Stimulated activated naive CD4-positive, alpha-beta T cell (primary cell): ENCODE measurements at places on chromosomes 13 and 19.

DNA sequence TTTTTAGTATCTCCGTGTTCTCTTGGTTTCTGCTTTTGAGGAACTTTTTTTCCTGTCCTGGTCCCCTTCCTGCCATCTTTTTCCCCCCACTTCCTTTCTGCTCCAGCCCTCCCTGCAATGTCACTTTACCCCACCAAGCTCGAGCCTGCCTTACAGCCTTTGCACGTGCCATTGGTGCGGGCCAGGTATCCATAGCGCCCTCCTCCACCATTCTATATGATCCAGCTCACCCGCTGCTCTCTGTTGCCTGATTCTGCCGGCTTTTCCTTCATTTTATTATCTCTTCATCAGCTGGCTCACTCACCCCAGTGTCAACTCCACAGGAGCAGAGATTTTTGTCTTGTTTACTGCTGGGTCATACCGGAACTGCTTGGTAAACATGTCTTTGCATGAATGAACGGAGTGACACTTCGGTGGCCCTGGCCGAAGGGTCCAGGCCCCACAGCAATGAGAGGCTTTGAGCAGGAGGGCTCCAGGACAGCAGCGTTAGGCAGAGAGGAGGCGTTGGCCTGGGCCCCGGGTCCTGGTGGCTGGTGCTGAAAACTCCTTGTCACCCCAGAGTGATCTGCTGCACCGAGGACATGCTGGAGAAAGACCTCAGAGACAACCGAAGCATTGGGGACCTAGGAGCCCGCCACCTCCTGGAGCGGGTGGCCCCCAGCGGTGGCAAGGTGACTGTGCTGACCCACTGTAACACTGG is 1.2 kb downstream of the MRI1 start:
- no peak for DNase-seq

DNA sequence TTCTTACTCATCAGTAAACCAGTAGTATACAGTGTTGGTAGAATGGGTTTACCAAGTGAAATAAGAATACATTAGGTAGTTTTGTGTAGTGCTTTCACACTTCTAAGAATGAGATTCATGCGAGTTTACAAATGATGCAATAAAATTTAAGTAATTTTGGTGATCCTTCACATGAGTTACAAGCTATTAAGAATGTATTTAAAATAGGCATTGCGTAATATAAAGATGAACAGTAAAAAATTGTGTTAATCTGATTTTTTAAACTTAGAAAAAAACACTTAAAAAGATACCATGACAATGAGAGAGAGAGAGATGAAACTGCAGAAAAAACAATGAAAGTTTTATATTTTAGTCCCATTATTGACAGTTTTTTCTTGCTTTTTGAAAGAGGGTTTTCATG is 570.5 kb downstream of the SLITRK6 start:
- DNase-seq = no peak

- DNase-seq = no peak
Measured at GRCh38 chr13:28474491-28475134, 20.3 kb downstream of the FLT1 start.

DNA sequence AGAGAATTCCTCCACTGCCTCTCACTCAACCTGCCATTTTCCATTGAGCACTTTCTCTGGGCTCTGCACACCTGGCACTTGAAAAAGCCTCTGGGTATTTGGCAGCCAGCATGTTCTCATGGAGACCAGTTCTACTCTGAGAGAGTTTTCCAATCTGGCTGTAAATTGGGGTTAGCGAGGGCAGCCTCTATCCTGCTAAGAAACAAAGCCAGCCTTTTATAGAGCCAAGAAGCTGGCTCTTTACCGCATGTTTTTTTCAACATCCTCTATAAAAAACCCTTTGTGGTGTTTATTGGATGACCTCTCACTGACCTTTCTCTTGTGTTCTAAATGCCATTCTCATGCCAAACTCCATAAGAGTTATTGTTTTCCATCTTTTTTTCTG is 52.6 kb upstream of the RCBTB2 start:
- DNase-seq = no peak

GRCh38 chr13:85828094-85828684 is 29.0 kb upstream of the SLITRK6 start:
- no peak for DNase-seq

DNA sequence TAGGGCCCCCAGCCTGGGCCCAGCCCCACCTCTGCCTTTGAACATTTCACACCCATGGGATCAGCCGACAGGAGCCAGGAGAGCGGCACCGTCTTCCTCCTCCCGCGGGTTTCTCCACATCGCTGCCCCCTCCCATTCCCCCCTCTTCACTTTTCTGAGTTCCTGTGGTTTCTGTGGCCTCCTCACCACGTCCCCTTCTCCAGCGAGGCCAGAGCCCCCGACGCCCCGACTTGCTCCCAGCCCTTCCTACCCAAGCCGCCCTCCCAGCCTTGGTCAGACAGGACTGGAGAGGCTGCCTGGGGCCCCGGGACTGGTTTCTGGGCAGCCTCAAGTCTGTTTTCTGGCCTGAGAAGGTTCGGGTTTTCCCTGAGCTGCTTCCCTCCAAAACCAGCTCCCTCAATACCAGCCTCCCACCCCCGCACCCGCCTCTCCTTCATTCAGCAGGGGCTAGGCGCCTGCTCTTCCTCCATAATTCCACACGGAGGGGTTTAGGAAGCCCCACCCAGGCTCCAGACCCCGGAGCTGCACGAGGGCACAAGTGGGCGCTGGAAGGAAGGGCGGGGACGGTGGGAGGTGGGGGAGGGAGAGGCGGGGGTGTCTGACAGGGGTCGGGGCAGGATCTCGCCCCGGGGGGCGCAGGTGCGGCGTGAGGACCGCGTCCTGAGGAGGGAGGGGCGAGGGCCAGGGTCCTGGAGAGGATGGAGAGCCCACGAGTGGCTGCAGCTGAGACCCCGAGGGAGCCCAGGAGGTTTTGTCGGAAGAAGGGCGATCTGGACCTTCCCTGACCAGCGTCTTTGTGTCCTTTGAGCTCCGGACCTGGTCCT is 4.0 kb upstream of the SIGLEC10 start:
- DNase-seq = no peak

GRCh38 chr19:34997071-34997617 is 3.0 kb upstream of the GRAMD1A start:
- DNase-seq = peak; percentile 72

GRCh38 chr13:101120007-101120406 is 296.3 kb downstream of the NALCN start:
- no peak for DNase-seq

- DNase-seq = no peak
Measured at GRCh38 chr13:89584058-89584620, 1763.3 kb upstream of the MIR17HG start.

DNA sequence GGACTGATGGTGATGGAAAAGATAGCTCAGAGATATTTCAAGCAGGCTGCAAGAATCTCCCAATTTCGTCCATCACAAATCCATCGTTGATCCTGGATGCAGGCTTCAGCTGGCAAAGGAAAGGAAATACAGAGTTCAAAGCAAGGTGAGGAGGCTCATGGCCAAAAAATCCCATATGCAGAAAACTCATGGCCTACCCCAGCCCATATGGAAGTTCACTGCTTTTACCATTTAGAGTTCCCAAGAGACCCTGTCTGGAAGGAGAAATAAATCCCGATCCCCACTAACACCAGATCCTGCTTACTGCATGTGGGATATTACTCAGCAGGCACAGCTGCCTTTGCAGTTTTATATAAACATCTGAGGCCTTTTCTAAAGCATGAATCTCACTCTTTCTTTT is 412.9 kb upstream of the SPRY2 start:
- DNase-seq = no peak

DNA sequence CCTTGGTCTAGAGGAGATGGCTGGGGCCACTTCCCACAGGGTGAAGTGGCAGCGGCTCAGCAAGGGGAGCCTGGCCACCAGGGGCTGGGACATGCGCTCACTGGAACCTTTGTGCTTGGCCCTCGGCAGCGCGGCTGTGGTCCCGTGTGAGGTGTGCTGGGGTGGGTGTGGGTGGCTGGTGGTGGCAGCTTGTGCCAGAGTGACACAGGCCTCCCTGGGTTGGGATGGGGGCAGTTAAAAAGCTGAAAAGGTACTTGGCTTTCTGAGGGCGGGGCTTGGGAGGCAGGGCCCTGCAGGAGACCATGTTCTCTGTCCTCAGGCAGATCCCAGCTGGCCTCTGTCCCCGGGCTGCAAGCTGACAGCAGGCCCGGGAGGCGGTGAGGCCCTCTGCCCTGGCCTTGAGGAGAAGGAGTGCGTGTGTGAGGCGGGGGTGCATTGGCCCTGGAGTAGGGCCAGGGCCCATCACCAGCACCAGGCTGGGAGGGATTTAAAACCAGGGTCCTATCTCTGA is 17.3 kb downstream of the MPND start:
- DNase-seq = no peak

GRCh38 chr19:14198384-14199376 is 7.3 kb downstream of the ADGRL1 start:
- DNase-seq = no peak

GRCh38 chr19:29675650-29676186 is 10.5 kb downstream of the PLEKHF1 start:
- no peak for DNase-seq

- no peak for DNase-seq
Measured at GRCh38 chr13:101749584-101749983, 297.1 kb downstream of the ITGBL1 start.

- DNase-seq = no peak
Measured at GRCh38 chr19:3310711-3311110, 55.7 kb upstream of the NFIC start.

GRCh38 chr19:29098863-29099481 is 114.0 kb downstream of the UQCRFS1 start:
- no peak for DNase-seq

- no peak for DNase-seq
Measured at GRCh38 chr13:109781384-109782065, 4.9 kb downstream of the IRS2 start.

GRCh38 chr13:29505950-29506349 is 89.5 kb downstream of the SLC7A1 start:
- DNase-seq = no peak

- peak; percentile 57 for DNase-seq
Measured at GRCh38 chr19:6737873-6738786, 750 bp upstream of the GPR108 start.

DNA sequence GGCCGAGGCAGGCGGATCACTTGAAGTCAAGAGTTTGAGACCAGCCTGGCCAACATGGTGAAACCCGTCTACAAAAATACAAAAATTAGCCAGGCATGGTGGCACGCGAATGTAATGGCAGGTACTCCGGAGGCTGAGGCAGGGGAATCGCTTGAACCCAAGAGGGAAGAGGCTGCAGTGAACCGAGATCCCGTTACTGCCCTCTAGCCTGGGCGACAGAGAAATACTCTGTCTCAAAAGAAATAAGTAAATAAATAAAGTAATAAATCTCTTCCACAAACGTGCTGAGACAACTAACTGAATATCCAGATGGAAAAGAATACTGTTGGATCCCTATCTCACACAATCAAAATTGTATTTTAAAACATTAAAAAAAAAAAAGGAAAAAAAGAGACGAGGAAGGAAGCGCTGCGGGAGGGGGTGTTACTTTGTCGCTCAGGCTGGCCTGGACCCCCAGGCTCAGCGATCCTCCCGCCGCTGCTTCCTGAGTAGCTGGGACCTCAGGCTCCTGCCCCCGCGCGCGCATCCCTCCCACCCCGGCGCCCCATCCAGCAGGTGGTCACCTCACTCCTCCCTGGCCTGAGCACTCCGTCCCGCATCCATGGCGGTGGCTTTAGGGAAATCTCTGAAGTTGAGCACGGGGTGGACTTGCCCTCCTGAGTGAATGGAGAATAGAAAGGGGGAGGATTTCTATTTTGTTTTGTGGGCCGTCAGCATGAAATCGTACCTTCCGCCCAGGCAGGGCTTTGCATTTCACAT is 628 bp upstream of the ZNF813 start:
- DNase-seq = no peak

DNA sequence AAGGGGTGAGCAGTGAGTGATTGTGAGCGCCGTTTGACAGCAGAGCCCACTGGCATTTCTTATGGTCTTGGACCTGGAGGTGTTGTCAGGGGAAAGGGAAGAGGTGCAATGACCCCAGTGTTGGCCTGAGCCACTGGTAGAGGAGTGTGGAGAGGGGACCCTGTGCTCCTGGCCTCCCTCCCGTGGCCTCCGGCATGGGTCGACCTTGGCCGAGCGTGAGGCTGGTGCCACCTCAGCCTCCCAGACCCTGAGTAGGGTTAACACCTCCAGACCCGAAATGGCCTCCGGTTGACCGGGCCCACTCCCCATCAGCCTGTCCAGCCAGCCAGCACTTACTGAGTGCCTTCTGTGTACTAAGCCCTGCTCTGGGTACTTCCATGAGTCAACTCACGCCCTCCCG is 6.5 kb downstream of the TRAPPC5 start:
- no peak for DNase-seq

DNA sequence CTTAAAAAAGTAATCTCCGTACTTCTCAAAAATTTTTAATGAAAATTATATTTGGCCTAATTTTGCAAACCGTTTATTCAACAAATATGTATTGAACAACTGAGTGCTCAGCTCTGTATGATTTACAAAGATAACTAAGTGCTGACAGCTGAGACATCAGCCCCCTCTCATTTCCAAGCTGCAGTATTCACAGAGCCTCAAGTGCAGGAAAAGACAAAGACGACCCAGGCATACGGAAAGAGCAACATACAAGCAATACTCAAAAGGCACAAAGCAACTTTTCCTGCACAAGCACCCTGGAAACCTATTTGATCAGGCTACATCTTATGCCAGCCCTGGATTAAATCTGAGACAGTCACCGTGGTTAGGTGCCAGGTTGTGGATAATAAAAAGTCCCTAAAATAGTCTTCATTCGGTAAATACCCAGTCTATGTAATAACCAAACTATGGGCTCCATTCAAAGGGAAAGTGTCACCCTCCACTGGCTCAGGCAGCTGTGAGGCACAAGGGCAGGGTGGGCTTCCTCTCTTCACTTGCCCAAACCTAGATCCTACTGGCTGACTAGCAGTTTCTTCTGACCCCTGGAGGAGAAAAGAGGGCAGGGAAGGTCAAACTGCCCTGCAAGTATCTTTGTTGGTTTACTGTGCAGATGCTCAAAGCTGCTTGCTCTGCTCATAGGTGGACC is 65.5 kb downstream of the TBC1D4 start:
- no peak for DNase-seq

DNA sequence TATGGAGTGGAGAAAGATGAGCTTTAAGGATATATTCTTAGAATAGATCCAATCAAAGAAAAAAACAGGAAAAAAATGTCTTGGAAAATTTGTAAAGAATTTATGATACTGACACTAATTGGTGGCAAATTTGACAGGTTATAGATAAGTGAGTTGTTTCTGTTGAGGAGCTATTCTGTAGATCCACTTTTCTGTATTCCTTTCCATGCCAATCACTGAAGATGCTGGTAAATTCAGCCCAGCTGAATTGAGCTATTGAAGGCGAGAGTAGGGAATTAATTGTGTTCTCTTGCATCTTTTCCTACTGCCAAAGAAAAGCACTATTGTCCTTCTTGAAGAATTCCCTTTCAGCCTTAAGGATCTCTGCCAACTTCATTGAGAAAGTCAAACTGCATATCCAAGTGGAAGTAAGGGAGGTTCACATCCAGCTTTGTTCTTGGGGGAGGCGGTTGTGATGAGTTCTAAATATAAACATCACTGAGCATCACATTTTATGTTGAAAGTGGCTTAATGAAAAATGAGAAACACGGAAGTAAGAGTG is 113.1 kb downstream of the PCDH9 start:
- DNase-seq = no peak

GRCh38 chr19:1266129-1266915 is 2.8 kb upstream of the CIRBP start:
- peak; percentile 45 for DNase-seq

GRCh38 chr19:29681422-29682235 is 16.4 kb downstream of the PLEKHF1 start:
- DNase-seq = no peak
